Suprapubic skin (tissue), 4 donors: ENCODE measurements at places on chromosomes 2 and 18. TPM values are rescaled to one million over a fixed set of nuclear protein-coding genes. Genes with fewer than 3 reads are reported as not detected.
A peak's percentile ranks its signal among the peaks of the same experiment; 100 is the strongest.

GRCh38 chr2:43255296-43255910 is 29.0 kb upstream of the ZFP36L2 start:
- no peak overlapping the region for H3K4me3 ChIP-seq
- H3K27me3 ChIP-seq: no peaks in the 10 kb centered on the region
- H3K36me3 ChIP-seq: peaks cover 6% of the 10 kb centered on the region
- H3K27ac ChIP-seq: peak overlapping the region; percentile 36
- H3K4me1 ChIP-seq: peaks cover 9% of the 10 kb centered on the region

- H3K27me3 ChIP-seq: no peaks in the 10 kb centered on the region
- H3K4me3 ChIP-seq: no peak overlapping the region
- peaks cover 3% of the 10 kb centered on the region for H3K4me1 ChIP-seq
- H3K36me3 ChIP-seq: no peaks in the 10 kb centered on the region
- no peak overlapping the region for H3K27ac ChIP-seq
- no peak for DNase-seq
Measured at GRCh38 chr2:237535385-237536082, 30.8 kb upstream of the PRLH start.

DNA sequence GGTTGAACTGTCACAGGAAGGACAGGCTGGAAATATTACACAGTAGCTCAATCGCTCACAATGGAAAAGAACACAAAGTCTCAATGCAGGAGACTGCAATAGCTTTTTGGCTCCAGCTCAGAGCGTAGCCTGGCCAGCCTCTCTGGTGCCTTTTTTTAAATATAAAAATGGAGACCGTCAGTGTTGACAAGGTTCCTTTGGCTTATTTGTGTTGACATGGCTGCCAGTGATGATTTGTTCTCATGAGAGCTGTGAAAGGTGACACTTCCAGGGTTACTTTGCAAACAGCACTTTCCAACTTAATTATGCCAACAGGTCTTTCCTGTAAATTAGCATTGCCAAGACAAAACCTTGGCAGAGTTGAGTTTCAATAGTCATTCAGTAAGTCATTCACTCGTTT is 70.8 kb downstream of the KCNE4 start:
- peak overlapping the region; percentile 60 for H3K27ac ChIP-seq
- DNase-seq: no peak
- H3K4me3 ChIP-seq: no peak overlapping the region

GRCh38 chr18:7198326-7198725 is 32.6 kb upstream of the LRRC30 start:
- no peak overlapping the region for H3K27ac ChIP-seq
- DNase-seq: no peak
- no peaks in the 10 kb centered on the region for H3K36me3 ChIP-seq
- no peaks in the 10 kb centered on the region for H3K27me3 ChIP-seq
- H3K4me3 ChIP-seq: no peak overlapping the region
- no peaks in the 10 kb centered on the region for H3K4me1 ChIP-seq

DNA sequence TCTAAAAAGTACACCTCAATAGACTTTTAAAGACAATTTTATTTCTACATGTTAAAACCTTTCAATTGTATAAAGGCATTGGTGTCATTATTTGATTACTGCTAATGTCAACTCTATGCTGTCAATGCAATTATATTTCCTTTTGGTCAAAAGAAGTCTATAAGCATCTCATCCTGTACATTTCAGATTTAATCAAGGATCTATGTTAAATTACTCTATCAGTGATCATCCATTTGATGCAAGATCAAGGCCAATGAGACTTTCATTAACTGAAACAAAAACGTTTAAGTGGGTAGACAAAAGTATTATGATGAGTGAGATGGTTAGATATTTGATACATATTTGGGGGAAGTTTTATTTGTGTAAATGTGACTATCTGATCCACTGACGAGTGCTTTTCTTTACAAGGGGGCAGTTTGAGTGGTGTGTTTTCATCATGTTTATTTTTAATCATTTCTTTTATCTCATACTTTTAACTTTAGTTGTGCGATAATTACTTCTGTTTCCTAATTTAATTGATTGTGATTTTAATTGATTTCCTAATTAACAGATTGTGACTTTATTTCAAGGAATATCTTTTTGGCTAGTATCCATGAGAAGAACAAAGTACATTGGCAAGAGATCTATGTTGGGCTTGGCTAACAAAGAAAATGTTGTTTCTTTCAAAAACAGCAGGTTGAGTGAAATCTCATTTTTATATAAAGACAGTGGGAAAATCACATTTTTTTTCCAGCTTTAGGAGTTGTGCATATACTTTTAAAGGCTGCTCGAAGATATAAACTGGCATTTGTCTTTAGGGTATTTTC is 1.1 kb downstream of the ARHGAP28 start:
- peaks cover 21% of the 10 kb centered on the region for H3K4me1 ChIP-seq
- no peaks in the 10 kb centered on the region for H3K27me3 ChIP-seq
- no peaks in the 10 kb centered on the region for H3K36me3 ChIP-seq
- H3K4me3 ChIP-seq: peak overlapping the region; percentile 68

GRCh38 chr2:15388406-15389325 is 172.5 kb downstream of the NBAS start:
- H3K4me3 ChIP-seq: no peak overlapping the region
- no peak overlapping the region for H3K27ac ChIP-seq
- H3K27me3 ChIP-seq: no peaks in the 10 kb centered on the region
- DNase-seq: no peak
- H3K36me3 ChIP-seq: peaks cover 7% of the 10 kb centered on the region

GRCh38 chr2:45690231-45690630 is 38.8 kb downstream of the PRKCE start:
- H3K4me1 ChIP-seq: peaks cover 12% of the 10 kb centered on the region
- no peak for DNase-seq
- no peaks in the 10 kb centered on the region for H3K27me3 ChIP-seq
- H3K4me3 ChIP-seq: no peak overlapping the region
- no peak overlapping the region for H3K27ac ChIP-seq

- H3K36me3 ChIP-seq: no peaks in the 10 kb centered on the region
- no peak for DNase-seq
- no peak overlapping the region for H3K4me3 ChIP-seq
- H3K27ac ChIP-seq: no peak overlapping the region
- no peaks in the 10 kb centered on the region for H3K27me3 ChIP-seq
- no peaks in the 10 kb centered on the region for H3K4me1 ChIP-seq
Measured at GRCh38 chr2:80591233-80591632, 286.7 kb upstream of the LRRTM1 start.

DNA sequence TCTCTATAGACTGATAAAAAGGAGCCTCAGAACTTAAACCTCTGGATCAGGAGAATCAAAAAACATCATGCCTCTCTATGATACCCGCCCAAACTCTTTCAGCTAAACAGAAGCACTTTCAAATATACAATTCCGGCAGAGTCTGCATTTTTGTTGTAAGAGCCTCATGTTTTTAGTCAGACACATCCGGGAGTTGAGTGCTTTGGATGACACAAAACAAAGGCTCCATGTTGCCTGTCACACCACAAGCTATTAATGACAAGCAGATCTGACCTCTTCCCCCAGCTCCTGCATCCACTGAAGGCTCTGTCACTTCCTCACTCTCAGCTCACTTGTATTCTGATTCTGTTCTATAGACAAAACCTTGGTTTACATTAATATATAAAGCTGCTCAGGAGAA is 33.2 kb downstream of the SLC38A11 start:
- H3K27me3 ChIP-seq: no peaks in the 10 kb centered on the region
- H3K36me3 ChIP-seq: no peaks in the 10 kb centered on the region
- no peak overlapping the region for H3K4me3 ChIP-seq
- H3K4me1 ChIP-seq: no peaks in the 10 kb centered on the region
- DNase-seq: no peak

- H3K27ac ChIP-seq: no peak overlapping the region
- no peaks in the 10 kb centered on the region for H3K36me3 ChIP-seq
- peaks cover 14% of the 10 kb centered on the region for H3K4me1 ChIP-seq
- H3K27me3 ChIP-seq: peaks cover 4% of the 10 kb centered on the region
- no peak for DNase-seq
Measured at GRCh38 chr2:1833046-1833445, 88.7 kb upstream of the PXDN start.

DNA sequence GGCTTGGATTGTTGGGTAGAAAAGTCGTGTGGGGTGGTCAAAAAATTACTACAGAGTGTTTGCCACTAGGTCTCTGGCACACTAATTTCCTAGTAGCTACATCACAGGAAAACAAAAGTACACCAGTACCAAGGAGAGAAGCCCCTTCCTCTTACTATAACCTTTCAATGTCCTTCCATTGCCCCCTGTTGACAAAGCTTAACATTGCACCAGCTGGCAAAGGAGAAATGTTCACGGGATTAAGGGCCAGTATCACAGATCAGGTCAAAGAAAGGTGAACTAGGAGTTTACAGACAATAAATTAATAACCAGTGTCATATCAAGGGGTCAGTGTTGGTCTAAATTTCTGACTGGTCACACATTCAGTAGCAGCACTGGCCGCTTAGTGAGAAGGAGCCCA is 1139.6 kb upstream of the FAM98A start:
- no peaks in the 10 kb centered on the region for H3K27me3 ChIP-seq
- no peak for DNase-seq
- no peaks in the 10 kb centered on the region for H3K4me1 ChIP-seq
- no peak overlapping the region for H3K27ac ChIP-seq
- H3K36me3 ChIP-seq: no peaks in the 10 kb centered on the region

DNA sequence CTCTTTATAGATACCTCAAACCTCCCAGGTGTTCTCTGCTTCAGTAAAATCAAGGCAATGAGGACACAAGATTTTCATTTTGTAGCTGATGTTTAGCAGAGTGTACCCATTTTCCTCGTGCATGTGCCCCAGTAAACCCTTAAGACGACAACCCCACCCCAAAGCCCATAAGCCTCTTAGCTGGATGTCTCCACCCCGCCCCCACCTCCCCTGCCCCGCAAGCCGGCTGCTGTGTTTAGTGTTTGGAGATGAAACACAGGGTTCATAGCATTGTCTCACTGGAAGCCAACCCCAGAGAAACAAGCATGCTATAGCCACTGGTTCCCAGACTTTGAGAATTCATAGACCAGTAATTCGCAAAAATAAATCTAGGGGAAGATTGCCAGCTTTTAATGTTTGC is 5.8 kb upstream of the SAG start:
- H3K27ac ChIP-seq: no peak overlapping the region
- H3K36me3 ChIP-seq: no peaks in the 10 kb centered on the region
- DNase-seq: no peak
- no peak overlapping the region for H3K4me3 ChIP-seq
- no peaks in the 10 kb centered on the region for H3K27me3 ChIP-seq

GRCh38 chr18:9965711-9966624 is 52.2 kb downstream of the VAPA start:
- no peaks in the 10 kb centered on the region for H3K27me3 ChIP-seq
- peaks cover 3% of the 10 kb centered on the region for H3K4me1 ChIP-seq
- no peaks in the 10 kb centered on the region for H3K36me3 ChIP-seq
- no peak overlapping the region for H3K4me3 ChIP-seq
- no peak for DNase-seq

DNA sequence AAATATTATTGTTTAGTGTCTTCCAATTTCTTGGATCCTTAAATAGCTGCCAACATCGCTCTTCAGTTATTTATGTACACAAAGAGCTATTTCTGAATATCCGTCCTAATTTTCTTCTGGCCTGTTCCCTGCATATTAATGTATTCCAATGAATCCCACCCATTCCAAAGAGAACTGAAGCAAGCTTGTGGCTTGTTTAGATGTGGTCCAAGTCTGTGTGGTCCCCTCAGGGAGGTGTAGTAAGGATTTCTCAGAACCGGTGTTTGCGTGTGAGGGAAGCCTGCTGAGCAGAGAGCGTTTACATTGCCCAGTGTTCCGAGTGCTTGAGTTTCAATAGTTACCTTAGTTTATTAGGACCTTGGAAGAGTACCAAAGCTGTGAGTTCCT is 25.1 kb upstream of the IL1R1 start:
- H3K36me3 ChIP-seq: no peaks in the 10 kb centered on the region
- H3K4me1 ChIP-seq: peaks cover 7% of the 10 kb centered on the region
- no peak for DNase-seq
- no peak overlapping the region for H3K4me3 ChIP-seq
- no peaks in the 10 kb centered on the region for H3K27me3 ChIP-seq

GRCh38 chr2:30204281-30204680 is 27.1 kb upstream of the LBH start:
- H3K27me3 ChIP-seq: no peaks in the 10 kb centered on the region
- no peaks in the 10 kb centered on the region for H3K36me3 ChIP-seq
- DNase-seq: no peak
- H3K4me3 ChIP-seq: no peak overlapping the region
- H3K4me1 ChIP-seq: no peaks in the 10 kb centered on the region

- no peak for DNase-seq
- H3K4me3 ChIP-seq: no peak overlapping the region
- H3K27me3 ChIP-seq: no peaks in the 10 kb centered on the region
- H3K27ac ChIP-seq: no peak overlapping the region
- no peaks in the 10 kb centered on the region for H3K4me1 ChIP-seq
Measured at GRCh38 chr18:71760541-71760940, 783.6 kb downstream of the CBLN2 start.

DNA sequence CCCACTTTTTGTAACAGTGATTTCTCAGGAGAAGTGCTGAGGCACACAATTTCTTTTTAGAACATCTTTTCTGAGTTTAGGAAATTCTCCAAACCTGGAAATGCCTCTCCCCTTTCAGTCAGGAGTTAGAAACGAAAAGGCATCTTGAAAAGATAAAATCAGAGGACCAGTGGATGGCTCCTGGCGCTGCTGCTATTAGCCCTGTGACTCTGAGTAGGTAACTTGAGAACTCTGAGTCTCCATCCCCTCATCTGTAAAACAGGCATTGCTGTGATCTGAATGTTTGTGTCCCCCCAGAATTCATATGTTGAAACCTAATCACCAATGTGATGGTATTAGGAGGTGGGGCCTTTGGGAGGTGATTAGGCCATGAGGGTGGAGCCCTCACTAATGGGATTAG is 50.2 kb downstream of the EHD3 start:
- no peaks in the 10 kb centered on the region for H3K36me3 ChIP-seq
- DNase-seq: no peak
- no peak overlapping the region for H3K27ac ChIP-seq
- H3K4me1 ChIP-seq: peaks cover 28% of the 10 kb centered on the region
- no peaks in the 10 kb centered on the region for H3K27me3 ChIP-seq
- no peak overlapping the region for H3K4me3 ChIP-seq

TTN gene
- total RNA-seq: 0.89 TPM

CDK15 gene
- total RNA-seq: 0.38 TPM

ANKRD30B gene
- not detected for total RNA-seq

FAM98A gene
- total RNA-seq: 21.4 TPM

CXXC1 gene
- 102 TPM for total RNA-seq

PRKAG3 gene
- not detected for total RNA-seq

KCNIP3 gene
- total RNA-seq: 14.6 TPM

CPO gene
- total RNA-seq: not detected

DTNA gene
- 3.0 TPM for total RNA-seq

ECEL1 gene
- 0.68 TPM for total RNA-seq

CCT7 gene
- 175 TPM for total RNA-seq

CTDSP1 gene
- total RNA-seq: 86.6 TPM

AMMECR1L gene
- 17.5 TPM for total RNA-seq

CYTIP gene
- total RNA-seq: 5.4 TPM
